ENCODE measurements at places on chromosomes 1 and 21. TPM values are rescaled to one million over a fixed set of nuclear protein-coding genes. Genes with fewer than 3 reads are reported as not detected.

GBP6 gene
- not detected for total RNA-seq

MX2 gene
- not detected for total RNA-seq

PTAFR gene
- total RNA-seq = not detected

PLPPR5 gene
- total RNA-seq = 0.02 TPM

ZNF593OS gene
- total RNA-seq = not detected

AADACL4 gene
- not detected for total RNA-seq

GRIK1 gene
- total RNA-seq = not detected

CD1E gene
- 0.34 TPM for total RNA-seq

H6PD gene
- total RNA-seq = 5.9 TPM

OR2AK2 gene
- not detected for total RNA-seq

TAF13 gene
- 52.2 TPM for total RNA-seq

GJA5 gene
- not detected for total RNA-seq

PTPRF gene
- 34.1 TPM for total RNA-seq

TMEM61 gene
- not detected for total RNA-seq

TTC4 gene
- total RNA-seq = 37.0 TPM

LCE2A gene
- total RNA-seq = not detected

LCE2C gene
- not detected for total RNA-seq

CXADR gene
- 1.7 TPM for total RNA-seq

IFFO2 gene
- total RNA-seq = 6.2 TPM

FAM163A gene
- not detected for total RNA-seq

NBPF14 gene
- total RNA-seq = 11.8 TPM

RSPH1 gene
- not detected for total RNA-seq

ERICH3 gene
- total RNA-seq = not detected

CELF3 gene
- total RNA-seq = not detected

SLC44A3 gene
- total RNA-seq = not detected

PRRX1 gene
- 0.73 TPM for total RNA-seq

SHE gene
- not detected for total RNA-seq

GBP2 gene
- total RNA-seq = 0.51 TPM

CASP9 gene
- total RNA-seq = 34.6 TPM

RCAN1 gene
- total RNA-seq = 28.3 TPM

PADI1 gene
- 0.06 TPM for total RNA-seq

ABCB10 gene
- 18.3 TPM for total RNA-seq

FUBP1 gene
- total RNA-seq = 261 TPM

EXO1 gene
- 57.4 TPM for total RNA-seq

CD1B gene
- total RNA-seq = 0.13 TPM

BRINP2 gene
- not detected for total RNA-seq

PRELP gene
- total RNA-seq = not detected

FCRL4 gene
- not detected for total RNA-seq

DNAJC8 gene
- total RNA-seq = 127 TPM

NUDT17 gene
- total RNA-seq = 1.1 TPM

AKR7A3 gene
- 0.06 TPM for total RNA-seq

NHLH1 gene
- total RNA-seq = 1.4 TPM

FAM3B gene
- not detected for total RNA-seq

CDC42BPA gene
- 50.8 TPM for total RNA-seq

CFHR1 gene
- total RNA-seq = 0.10 TPM

Measured in SJCRH30 (cell line).